CD4-positive, alpha-beta T cell treated with Interleukin-15 for 4 hours (primary cell): ENCODE measurements at places on chromosomes 4 and X.
A peak's percentile ranks its signal among the peaks of the same experiment; 100 is the strongest.

GRCh38 chr4:14000091-14000814, 372.7 kb upstream of the BOD1L1 start:
- DNase-seq = no peak

GRCh38 chr4:108337923-108338322, 169.2 kb upstream of the LEF1 start:
- DNase-seq = no peak

- DNase-seq = no peak
Measured at GRCh38 chrX:137031039-137031438, 2.8 kb downstream of the GPR101 start.

DNA sequence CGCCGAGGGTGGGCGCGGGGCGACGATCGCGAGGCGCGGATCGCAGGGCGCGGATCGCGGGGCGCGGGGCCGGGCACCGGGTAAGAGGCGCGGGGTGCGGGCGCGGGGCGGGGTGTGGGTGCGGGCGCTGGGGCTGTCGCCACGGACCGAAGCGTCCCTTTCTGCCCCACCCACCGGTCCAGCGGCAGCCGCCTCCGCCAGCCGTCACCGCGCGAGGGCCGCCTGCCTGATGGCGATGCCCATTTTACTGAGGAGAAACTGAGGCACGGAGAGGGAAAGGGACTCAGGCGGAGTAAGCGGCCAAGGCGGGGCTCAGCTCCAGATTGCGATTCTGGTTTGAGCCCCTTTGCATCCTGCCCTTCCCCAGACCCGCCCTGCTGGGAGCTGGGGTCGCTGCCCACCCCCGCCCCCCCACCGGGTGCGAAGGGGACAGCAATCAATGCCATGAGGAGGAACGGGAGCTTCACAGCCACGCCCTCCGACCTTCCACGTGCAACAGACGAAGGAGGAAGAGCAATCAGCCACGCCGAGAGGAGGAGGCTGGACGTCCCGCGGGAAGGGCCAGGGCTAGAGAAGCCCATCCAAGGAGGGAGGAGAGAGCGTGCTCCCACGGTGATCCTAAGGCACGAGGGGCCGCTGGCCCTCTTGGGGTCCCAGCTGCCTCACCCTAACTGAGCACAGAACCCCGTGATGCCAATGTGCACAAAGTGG, 10.9 kb upstream of the MAN2B2 start:
- DNase-seq = no peak

DNA sequence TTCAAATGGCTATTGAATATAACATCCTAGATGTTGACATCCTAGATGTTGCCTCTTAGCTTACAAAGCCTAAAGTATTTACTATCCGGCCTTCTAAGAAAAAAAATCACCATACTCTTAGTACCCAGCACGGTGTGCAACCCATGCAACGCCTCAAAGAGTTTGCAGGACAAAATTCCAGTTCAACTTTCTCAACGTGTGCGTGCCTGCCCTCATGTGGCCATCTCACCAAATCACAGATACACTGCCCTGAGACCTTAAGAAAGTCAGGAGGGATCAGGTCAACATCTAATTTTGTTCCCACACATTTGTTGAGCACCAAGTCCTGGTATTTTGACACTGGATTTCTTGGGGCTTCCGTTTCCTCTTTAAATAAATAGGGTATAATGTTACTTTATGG, 68.3 kb downstream of the CRMP1 start:
- no peak for DNase-seq

- DNase-seq = no peak
Measured at GRCh38 chrX:121307449-121307848, 260.0 kb downstream of the GLUD2 start.

DNA sequence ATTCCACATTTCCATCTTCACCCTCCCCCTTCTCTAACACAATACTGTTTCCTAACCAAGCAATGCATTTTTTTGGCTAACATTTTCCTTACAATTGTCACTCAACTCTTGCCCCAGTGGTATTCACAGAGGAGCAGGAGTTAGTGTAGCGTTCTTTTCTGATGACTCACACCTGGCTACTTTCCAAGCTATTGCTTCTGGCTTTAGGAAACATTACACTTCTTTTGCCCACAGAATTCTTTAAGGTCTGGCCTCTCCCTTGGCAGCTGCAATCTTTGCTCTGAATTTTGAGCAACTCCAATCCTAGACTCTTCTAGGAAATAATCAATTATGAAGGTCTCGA, 27.5 kb upstream of the PDGFC start:
- no peak for DNase-seq

- no peak for DNase-seq
Measured at GRCh38 chrX:30364229-30364628, 55.0 kb upstream of the NR0B1 start.

DNA sequence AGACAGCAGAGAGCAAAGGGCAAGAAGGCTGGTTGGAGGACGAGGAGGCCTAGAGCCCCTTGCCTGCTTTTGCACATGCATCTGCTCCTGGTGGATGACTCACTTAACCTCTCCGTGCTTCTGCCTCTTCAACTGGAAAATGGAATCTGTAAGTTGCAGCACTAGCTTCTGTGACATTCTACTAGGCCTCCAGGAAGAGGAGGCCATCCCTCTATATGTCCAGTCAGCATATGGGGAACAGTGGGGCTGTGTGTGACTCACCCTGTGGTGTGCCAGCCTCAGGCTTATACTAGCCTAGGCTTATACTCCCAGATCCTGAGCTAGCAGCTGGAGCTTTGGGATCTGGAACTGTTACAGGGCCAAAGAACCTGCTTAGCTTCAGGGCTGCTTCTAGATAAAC, 36.0 kb downstream of the RTL9 start:
- no peak for DNase-seq

DNA sequence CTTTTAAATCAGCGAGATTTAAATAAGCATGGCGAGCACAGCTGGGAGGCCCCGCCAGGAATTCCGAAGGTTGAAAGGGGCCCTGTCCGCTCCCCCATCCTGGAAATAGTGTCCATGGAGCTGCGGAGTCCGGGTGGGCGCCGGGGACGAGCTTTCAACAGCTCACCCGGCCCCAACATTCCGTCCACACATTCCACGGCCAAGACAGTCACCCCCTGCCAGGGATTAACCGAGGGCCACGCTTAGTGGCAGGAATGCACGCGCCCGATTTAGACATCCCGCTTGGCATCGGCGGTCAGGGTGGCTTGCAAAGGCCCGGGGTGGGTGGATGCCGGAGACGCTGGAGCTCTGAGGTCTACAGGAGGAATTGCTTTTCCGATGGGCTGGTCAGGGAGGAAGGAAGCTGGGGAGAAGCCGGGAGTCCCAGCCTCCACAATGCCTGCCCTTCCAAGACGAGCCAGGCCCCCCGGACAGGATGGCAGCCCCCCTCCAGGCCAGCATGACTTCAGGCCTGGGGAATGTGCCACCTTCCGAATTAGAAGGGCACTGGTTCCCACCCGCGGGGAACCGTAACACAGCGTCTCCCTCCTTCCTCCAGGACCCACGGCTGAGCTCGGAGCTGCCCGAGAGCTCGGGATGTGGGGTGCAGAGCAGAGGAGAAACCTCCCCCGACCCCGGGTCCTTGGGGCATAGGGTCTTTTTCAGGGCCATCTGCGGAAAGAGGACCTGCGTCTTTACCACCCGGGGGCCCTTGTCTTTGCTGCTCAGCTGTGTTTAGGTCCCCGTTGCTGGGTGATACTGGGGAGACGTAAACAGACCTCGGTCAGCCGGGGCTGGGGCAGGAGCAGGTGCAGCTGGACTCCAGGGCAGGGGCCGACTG, 26.9 kb upstream of the PPP2R3B start:
- DNase-seq = no peak

DNA sequence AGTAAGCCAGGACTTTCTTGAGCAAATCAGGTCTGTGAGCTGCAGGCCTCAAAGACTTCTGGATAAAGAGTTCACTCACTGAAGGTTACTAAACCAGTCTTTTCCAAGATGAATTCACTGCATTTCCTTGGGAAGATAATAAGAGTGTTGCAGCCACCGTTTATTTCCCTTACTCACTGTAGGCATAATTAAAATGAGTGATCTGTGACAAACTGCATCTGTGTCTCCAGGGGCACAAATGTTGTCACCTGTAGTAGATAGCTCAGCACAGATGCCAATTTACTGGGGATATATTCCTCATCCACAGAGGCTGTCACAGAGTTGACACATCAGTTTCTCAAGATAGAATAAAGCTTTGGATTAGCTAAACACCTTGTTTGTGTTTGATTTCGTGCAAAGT, 580.2 kb downstream of the SPRY1 start:
- DNase-seq = no peak

DNA sequence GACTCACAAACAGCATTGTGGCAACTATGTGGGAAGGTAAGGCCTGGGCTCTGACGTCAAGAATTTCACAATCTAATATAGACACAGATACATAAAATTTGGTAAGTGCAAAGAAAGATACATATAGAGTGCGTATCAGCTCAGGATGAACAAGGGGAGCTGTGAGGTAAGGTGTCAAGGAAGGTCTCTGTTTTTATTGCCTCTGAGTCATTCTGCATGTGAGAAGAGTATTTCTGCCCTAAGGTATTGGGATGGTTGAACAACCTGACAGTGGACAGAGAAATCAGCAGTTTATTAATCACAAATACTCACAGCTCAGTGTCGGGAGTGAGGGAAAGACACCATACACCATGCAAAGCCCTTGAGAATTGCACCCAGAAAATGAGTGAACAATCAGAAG, 89.8 kb downstream of the COMMD8 start:
- DNase-seq = no peak

- DNase-seq = no peak
Measured at GRCh38 chrX:65928522-65928921, 111.4 kb downstream of the VSIG4 start.

GRCh38 chr4:92064574-92064973, 239.2 kb upstream of the GRID2 start:
- no peak for DNase-seq

- DNase-seq = no peak
Measured at GRCh38 chr4:169098532-169098931, 88.5 kb upstream of the CBR4 start.

GRCh38 chrX:70508296-70508911, 63.8 kb downstream of the DLG3 start:
- DNase-seq = no peak

GRCh38 chr4:87073199-87074120, 138.6 kb downstream of the AFF1 start:
- DNase-seq = peak; percentile 45

DNA sequence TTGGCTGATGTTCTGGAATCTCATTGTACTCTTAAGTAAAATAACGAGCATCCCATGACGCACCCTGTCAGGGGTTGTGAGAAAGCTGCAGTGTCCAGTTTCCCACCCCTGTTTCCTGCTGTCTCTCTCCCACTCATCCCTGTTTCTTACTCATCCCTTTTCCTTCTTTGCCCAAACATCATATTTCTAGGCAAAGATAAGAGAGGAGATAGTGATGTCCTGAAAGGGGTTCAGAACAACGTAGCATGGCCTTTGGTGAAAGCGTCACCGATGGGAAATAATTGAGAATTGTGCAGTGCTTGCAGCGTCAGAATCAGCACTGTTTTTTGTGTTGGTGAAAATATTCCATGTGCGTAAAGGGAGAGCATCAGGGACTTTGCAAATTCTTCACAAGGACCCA, 23.5 kb upstream of the TMEM165 start:
- DNase-seq = no peak

GRCh38 chrX:118977424-118977823, 3.0 kb downstream of the LONRF3 start:
- DNase-seq = no peak

DNA sequence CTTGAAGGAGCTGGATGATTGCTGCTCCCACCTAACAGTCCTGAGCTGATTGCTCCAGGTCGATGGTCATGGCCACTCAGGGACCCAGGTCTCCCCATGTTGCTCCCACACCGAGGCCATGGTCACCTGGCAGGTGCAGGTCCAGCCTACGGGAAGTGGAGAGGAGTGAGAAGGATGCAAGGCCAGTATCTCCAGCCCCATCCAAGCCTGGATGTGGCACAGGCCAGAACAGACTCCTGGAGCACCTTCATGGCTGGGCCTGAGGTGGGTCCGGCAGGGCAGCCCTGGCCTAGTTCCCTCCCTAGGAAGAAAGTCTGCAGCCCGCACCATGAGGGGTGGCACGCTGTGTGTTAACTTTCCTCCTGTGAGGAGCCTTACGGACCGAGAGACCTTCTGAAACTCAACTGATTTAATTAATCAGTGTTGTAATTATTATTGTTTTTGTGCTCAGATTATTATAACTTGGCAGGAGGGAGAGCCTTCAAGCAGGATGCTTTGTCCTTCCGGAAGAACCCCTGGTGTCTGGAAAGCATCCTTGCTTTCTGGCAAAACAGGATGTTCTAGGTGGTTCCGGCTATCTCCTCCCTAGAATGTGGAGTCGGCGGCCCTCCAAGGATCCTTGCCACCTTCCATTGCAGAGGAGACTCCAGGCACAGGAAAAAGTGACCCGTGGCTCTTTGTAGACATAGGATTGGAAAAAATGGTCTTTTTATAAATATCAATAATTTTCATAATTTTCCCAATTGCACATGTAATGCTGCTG, 92.3 kb upstream of the ADRA2C start:
- no peak for DNase-seq

- no peak for DNase-seq
Measured at GRCh38 chr4:6093671-6094070, 75.4 kb upstream of the C4orf50 start.

DNA sequence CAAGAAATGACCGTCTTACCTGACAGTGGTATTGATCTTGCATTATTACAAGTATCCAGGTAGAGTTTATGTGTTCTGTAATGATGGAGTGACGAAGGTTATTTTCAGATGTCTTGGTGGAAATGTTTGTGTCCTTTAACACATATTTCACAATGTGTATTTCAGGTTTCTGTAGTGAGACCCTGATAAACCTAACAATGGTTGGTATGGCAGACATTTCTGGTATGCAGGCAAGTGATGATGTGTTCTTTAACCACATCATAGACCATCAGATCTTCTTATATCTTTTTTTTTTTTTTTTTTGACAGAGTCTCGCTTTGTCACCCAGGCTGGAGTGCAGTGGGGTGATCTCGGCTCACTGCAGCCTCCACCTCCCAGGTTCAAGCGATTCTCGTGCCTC, 14.6 kb upstream of the ATXN3L start:
- no peak for DNase-seq

DNA sequence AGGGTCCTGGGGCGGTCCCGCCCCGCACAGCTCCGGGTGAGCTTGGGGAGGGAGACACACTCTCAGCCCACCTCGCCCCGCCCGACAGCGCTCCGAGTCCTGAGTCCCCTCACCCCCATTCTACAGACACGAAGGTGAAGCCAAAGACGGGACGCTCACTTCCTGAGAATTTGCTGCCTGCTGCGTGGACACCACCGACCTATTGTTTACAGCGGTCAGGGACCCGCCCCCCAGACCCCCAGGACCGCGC, 796 bp upstream of the ZNF141 start:
- DNase-seq = no peak
